MCF 10A (cell line): ENCODE measurements at places on chromosomes 3 and 15.
A peak's percentile ranks its signal among the peaks of the same experiment; 100 is the strongest.

DNA sequence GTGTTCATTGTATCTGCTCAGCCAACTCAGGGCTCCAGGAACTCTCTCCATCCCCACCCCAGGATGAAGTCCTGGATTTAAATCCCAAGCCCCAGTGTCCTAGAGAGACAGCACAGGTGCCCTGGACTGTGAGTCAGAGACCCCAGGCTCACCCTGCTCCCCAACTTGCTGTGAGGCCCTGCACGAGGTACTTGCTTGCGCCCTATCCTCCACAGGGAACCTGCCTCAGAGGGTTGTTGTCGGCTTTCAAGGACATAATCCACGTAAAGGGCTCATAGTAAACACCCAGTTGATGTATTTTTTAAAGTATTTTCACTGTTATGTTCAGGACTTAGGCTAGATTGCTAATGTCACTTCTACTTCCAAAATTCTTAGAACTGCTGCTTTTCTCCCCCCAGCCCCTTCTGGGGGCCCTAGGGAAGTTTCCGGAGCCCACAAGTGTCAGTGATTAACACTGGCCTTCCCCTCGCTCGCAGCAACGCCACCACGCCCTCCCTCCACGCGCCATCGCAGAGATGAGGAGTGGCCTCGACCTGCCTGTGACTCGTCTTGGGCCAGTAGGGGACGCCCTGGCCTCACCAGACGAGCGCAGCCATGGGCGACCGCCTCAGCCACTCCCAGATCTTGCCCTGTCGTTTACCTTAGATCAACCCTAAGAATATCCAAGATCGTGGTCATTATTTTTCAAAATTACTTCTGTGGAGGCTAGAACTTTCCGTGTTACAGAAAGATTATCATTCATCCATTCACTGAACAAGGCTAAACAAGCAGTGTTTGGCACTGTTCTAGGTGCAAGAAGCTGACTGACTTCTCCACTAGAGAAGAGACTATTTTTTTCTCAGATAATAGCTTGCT, 6.0 kb upstream of the SRP14 start:
- DNase-seq: peak; percentile 83

DNA sequence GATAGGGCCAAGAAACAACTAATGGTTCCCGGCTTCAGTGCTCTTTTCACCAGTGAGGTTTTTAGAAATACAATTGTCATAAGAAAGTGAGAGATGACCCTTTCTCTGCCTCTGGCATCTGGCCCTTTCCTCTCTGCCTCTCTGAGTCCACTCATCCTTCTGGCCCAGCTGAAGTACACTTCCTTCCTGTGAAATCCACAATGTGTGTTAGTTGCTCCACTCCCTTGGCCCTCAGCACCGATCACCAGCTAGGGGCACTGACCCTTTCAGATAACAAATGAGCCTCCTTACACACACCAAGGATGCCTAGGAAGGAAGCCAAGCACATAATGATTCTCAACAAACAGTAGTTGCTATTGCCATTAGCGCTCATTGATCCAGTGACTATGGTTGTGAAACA, 2.9 kb upstream of the CAV3 start:
- no peak for DNase-seq

DNA sequence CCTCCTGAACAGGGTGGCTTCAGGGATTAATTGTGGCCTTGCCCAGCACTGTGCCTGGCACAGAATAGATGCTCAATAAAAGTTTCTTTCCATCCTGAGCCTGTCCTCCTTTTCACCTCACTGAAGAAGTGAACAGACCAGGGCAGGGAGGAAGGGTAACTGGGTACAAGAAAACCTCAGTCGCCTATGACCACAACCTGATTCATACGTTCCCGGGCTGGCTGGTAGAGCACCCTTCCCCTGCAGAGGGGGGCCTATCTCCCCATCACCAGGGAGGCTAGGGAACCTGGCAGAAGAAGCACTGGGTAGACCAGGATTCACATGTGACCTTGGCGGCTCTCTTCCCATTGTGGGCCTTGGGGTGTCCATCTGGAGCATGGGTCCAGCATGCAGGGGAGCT, 27.8 kb upstream of the CACNA2D2 start:
- DNase-seq: no peak

GRCh38 chr15:60576044-60576443, 97.1 kb upstream of the ICE2 start:
- DNase-seq: peak; percentile 58

- no peak for DNase-seq
Measured at GRCh38 chr3:177452831-177453450, 255.7 kb upstream of the TBL1XR1 start.

- DNase-seq: peak; percentile 47
Measured at GRCh38 chr3:192831111-192831644, 86.5 kb downstream of the MB21D2 start.

DNA sequence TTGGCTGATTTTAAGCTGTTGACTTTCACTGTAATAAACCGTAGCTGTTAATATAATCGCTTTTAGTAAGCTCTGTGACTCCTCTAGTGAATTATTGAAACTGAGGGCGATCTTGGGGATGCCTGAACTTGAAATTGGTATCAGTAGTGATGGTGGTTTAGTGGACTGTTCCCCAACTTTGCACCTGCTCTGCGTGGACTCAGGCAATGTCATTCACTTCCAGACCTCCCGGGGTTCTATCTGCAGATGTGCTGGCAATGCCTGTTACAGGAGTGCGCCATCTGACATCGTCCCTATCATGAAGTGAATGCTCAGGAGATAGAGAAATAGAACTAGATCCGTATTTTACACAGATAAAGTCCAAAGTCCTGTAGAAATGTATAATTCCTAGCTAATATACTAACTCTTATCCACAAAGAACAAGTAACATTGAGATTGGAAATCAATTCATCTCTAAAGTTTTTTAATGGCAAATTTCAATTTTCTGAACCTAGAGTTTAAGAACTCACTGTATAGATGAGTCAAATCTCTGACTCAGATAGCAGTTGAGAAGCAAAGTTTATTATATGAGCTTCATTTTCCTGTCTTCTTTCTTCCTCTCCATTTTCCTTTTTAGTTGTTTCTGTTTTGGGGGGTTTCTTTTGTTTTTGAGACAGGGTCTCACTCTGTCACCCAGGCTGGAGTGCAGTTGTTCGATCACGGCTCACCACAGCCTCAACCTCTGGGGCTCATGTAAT, 51.8 kb downstream of the HEG1 start:
- DNase-seq: no peak

GRCh38 chr3:45321607-45322391, 66.6 kb upstream of the LARS2 start:
- DNase-seq: no peak

DNA sequence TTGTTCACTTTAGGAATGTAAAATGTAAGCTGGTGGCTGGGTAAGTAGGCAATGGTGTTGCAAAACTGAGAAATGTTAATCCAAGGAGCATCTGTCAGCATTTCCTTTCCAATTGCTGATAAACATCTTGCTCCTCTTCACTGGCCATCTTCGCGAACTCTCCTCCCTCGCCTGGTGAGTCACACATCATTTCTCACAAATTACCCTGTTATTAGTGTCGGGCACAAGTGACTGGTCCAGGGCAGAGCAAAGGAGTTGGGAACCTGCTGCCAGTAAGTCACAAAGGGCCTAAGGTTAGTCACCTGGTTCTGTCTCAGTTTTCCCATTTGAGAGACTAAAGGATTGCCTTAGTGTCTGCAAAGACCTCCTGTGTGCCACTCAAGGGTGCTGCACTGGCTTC, 13.0 kb downstream of the CERS3 start:
- peak; percentile 24 for DNase-seq

DNA sequence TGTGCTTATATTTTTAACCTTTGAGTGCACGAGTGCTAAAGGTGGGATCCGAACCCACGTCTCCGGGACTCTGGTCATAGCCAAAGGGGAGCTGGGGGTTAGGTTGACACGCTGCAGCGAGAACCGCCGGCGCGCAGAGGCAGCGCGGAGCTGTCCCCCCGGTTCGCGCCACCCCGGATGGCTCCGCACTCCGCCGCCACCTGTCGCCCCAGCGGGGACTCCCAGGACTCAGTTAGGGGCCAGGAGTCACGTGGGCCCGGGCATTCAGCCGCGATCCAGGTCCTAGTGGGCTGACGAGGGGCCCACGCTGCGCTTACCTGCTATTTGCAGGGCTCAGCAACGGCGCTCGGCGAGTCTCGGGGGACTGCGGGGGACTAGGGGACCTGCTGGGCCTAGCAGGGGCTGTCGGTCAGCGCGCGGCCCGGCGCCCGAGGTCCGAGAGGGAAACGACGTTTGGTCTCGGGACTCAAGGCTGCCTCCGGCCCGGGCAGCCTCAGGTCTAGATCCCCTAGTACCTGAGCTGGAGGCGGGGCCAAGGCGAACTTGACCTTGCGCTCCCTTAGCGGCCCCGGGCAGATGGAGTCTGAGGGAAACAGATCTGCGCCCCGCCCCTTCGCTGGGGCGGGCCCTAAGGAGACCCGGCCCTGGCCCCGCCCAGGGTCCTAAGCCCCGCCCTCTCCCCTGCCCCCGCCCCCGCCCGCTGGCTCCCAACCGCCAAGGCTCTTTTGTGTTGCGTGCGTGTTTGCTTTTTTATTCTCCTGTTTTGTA, at the start of gene NMNAT3:
NMNAT3 (minus strand) TSS at position 585 of the 768 bp plus-strand sequence. CDS start 50,248 bp downstream, outside the sequence.
- DNase-seq: peak; percentile 78

DNA sequence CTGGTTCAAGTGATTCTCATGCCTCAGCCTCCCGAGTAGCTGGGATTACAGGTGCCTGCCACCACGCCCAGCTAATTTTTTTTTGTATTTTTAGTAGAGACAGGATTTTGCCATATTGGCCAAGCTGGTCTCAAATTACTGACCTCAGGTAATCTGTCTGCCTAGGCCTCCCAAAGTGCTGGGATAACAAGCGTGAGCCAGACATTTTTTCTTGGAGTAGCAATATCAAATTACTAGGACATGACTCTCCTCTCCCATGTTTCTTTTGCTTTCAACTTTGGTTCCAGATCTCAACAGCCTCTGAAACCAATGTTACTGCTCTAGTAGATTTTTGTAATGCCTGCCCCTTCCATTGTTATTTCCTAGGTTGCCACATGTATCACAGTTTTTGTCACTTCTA, 462.0 kb downstream of the GBE1 start:
- peak; percentile 10 for DNase-seq
